ENCODE measurements at places on chromosomes 12 and 14.
A peak's percentile ranks its signal among the peaks of the same experiment; 100 is the strongest.

GRCh38 chr12:72865921-72866320, 593.8 kb downstream of the TRHDE start:
- DNase-seq, result no peak

DNA sequence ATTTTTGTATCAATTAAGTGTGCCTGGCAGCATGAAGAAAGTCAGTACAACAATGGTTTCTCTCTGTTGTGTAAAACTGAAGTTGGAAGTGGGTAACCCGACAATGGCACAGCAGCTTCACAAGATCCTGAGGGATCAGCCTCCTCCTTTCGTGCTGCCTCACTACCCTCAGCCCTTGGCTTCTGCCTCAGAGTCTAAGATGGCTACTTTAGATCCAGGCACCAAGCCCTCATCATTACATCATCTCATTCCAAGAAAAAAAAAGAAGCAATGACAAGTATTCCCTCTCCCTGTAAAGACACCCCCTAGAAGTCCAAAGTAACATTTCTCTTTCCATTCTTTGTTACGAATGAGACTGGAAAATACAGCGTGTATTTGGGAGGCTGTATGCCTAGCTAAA, 92.6 kb downstream of the DNAI7 start:
- no peak for DNase-seq

DNA sequence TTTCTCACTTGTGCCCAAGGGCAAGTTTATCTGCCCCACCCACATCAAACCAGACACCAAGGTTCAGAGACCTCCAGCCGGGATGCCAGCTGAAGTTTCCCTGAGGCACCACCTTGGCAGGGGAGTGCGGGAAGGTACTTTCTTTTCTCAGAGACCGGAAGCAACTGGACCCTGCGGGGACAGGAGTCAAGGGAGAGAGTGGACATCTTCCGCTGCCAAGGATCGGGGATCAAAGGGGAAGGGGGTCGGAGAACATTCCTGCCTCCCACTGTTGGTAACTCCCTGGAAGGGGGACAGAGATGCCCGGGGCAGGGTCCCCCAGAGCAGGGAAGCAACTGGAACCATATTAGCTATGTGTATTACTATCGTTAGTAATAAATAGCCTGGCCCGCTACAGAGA, 161.8 kb downstream of the DICER1 start:
- DNase-seq, result no peak

DNA sequence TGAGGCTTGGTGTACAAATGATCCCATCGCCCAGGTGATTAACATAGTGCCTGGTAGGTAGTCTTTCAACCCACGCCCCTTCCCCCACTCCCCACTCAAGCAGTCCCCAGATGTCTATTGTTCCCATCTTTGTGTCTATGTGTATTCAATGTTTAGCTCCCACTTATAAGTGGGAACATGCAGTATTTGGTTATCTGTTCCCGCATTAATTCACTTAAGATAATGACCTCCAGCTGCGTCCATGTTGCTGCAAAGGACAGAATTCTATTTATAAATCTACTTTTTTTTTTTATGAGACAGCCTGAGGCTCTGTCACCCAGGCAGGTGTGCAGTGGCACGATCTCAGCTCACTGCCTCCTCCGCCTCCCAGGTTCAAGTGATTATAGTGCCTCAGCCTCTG, 15.7 kb downstream of the SPX start:
- no peak for DNase-seq

- DNase-seq, result peak; percentile 46
These were observed 13.0 kb downstream of the FGD6 start for GRCh38 chr12:95204141-95204866.

DNA sequence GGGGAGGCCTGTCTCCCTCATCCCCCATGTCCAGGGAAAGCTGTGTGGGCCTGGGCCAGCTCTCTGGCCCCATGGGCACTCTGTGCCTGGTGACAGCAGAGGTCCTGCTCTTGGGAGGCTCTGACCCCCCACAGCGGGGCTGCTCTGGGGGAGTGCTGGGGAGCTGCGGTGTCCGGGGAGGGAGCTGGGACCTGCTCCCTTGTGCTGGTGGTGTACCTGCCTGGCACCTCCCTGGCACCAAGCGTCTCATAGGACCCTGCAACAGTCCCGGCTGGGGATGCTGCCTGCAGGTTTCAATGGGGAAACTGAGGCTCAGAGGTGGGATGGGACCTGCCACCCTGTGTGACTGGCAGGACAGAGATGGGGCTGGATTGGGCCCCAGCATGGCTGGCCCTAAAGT, 111.3 kb downstream of the KIF26A start:
- DNase-seq, result no peak

DNA sequence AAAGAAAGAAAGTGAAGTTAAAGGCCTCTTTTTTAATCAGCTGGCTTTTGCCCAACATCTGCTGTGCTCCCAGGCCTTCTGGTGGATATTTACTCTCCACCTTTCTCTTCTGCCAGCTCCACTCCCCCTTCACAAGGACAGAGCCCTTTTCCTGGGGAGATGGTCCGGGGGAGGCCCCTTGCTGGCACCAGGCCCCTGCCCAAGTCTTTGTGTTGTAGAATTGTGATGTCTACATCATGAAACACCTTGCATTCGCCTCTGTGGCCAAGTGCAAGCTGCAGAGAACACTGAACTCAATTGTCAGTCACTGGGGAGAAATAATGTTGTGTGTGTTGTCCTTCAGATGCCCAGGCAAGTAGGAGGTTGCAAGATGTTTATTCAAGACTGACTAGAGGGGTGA, 150.3 kb downstream of the DPF3 start:
- no peak for DNase-seq

DNA sequence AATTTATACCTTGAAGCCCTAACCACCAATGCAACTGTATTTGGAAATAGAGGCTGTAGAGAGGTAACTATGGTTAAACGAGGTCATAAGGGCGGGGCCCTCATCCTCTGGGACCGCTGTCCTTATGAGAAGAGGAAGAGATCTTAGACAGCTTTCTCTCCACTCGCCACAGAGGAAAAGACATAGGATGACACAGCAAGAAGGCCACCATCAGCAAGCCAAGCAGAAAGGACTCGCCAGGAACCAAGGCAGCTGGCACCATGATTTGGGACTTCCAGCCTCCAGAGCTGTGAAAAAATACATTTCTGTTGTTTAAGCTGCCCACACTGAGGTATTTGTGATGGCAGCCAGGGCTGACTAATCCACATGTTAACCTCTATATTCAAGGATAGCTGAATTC, 30.4 kb upstream of the BCAT1 start:
- DNase-seq, result peak; percentile 78

DNA sequence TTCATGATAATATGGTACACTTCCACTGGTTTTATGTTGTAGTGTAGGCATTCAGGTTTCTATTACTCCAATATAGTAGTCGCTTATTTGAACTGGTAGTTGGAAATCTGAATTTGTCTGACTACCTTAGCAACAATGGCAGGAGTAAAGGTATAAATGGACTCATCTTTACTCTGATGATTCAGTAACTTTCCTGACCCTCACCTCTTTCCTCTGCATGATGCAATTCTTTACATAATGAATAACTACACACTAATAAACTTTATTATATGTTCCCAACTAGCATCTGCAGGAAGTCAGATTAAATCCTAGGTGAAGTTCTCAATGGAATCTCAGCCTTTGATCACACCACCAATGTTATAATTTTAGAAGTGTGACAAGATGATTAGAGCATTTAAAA, 70.5 kb upstream of the ATP2B1 start:
- DNase-seq, result no peak
